Spinal cord (tissue), 10 donors: ENCODE measurements at places on chromosomes 7 and 10. TPM values are rescaled to one million over a fixed set of nuclear protein-coding genes. Genes with fewer than 3 reads are reported as not detected.

- DNase-seq: no peak
These were observed 28.4 kb upstream of the CNPY1 start for GRCh38 chr7:155574556-155575290.

- no peak for DNase-seq
These were observed 1.7 kb upstream of the CHST15 start for GRCh38 chr10:124095096-124095495.

- no peak for DNase-seq
These were observed 262.2 kb downstream of the ADARB2 start for GRCh38 chr10:1475098-1475591.

GRCh38 chr10:121592155-121592890, 5.9 kb downstream of the FGFR2 start:
- DNase-seq: no peak

DNA sequence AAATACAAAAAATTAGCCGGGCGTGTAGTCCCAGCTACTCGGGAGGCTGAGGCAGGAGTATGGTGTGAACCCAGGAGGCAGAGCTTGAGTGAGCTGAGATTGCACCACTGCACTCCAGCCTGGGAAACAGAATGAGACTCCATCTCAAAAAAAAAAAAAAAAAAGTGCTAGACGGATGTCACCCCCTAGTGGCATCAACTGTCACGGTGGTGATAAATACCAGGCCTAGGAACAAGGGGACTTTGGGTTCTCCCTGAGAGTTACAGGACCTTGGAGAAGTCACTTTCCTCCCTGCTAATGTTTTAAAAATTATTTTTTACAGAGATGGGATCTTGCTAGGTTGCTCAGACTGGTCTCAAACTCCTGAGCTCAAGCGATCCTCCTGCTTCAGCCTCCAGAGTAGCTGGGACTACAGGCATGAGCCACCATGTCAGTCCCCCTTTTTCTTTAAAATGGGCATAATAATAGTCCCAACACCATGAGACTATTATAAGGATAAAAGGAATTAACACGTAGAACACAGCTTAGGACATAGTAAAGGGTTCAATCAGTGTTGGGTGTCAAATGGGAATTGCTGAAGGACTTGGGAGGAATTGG, 2.6 kb upstream of the TMEM130 start:
- DNase-seq: no peak

GRCh38 chr10:11037991-11038390, 20.3 kb downstream of the CELF2 start:
- no peak for DNase-seq

DNA sequence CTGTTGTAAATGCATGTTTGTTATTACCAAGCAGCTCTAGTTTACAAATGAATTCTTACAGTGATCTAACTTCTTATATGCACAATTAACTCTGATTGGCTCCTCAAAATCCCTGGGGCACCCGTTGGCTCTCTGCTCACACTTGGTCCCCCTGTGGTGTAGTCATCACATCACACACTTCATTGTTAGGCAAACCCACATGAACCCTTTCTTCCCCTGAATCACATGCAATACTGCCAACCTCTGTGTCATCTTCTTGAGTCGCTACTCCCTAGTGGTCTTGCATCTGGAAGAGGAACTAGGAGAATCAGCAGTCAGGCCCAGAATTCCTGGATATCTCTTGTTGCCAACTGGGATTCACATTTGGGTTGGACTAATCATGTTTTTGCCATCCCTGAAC, 73.1 kb downstream of the CD36 start:
- DNase-seq: no peak

DNA sequence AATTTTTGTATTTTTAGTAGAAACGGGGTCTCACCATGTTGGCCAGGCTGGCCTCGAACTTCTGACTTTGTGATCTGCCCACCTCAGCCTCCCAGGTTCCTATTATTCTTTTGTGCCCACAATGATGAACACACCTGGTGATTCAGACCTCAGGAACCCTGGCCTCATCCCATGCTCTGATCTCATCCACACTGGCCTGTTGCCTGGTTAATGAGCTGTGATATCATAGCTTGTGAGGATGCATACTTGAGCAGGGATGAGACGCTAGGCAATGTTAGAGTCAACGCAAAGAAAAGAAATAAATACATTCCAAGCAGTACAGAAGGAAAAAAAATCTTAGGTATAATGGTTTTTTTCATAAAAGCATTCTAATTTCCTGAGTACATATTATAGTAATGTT, 82.4 kb upstream of the RNF32 start:
- no peak for DNase-seq

The PCLO gene
- polyA plus RNA-seq: 36.4 TPM

The PSMC2 gene
- polyA plus RNA-seq: 103 TPM

The PRRT4 gene
- 35.1 TPM for polyA plus RNA-seq

The VWDE gene
- 1.5 TPM for polyA plus RNA-seq

The SPDYE2 gene
- polyA plus RNA-seq: 3.7 TPM
